ENCODE measurements at places on chromosomes 7 and 10.

GRCh38 chr7:13800694-13801448, 188.6 kb downstream of the ETV1 start:
- no peak for DNase-seq

GRCh38 chr10:7409045-7409731, 1.6 kb downstream of the SFMBT2 start:
- DNase-seq = peak; percentile 18

DNA sequence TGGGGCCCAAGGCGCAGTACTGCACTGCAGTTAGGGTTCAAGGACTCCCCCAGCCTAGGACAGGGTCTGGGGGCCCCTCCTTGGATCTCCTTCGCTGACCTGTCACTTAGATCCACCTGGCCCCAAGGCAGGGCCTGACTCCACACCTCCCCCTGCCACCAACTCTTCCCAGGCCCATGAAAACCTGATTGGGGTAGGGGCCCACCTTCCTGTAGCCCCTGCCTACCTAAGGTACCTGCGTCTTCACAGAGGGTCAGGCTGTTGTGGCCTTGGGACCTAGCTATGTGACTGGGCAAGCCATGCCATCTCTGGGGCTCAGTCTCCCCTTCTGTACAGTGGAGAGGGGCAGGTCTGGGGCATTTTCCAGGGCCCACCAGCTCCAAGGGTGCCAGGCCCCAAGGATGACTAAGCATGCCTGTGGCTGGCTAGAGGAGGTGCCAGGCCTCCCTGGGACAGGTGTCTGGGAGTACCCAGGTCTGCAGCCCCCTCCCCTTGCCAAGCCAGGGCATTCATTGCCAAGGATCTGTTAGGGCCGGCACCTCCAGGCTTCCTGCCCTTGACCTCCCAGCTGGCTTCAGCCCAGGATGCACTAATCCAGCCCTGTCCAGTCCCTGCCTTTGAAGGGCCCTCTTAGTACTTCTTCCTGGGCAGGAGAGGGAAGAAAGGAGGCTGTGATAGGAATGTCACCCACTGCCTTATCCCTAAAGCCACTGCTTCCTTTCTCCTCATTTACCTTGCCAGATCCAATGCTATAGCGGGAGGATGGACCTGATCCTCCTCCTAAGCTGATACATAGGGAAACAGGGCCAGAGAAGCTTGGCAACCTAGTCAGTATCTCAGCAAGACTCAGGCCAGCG, 1.3 kb downstream of the LIMK1 start:
- DNase-seq = no peak

DNA sequence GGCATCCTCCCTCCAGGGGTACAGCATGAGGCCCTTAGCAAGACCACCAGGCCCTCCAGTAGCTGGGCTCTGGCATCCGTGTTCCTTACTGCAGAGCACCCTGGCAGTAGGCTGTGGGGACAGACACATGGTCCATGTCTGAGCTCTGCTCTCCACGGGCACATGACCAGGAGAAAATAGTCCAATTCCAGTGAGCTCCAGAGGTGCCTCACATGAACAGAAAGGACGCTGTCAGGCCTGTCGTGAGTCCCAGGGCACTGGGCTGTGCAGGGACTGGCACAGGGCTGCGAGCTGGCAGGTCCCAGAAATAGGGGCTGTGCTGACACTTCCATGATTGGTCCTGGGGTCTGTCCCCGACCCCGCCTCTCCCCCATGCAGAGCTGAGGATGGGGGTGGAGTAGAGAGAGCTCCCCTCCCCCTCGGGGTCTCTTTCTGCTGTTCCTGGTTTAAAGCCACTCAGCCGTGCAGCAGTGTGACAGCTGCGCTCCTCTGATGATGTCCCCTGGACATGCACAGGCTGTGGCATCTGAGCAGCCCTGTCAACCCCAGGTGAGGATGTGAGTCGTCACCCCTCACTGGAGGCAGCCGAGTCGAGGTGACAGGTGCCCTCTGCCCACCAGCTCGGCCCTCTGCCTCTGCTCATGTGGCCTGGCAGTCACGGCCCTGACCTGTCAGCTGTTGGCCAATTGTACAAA, 25.2 kb upstream of the ZNF488 start:
- DNase-seq = no peak

Measured in anterior cingulate cortex (tissue), 58 donors.